Heart right ventricle (tissue), 16 donors: ENCODE measurements at places on chromosomes 12 and 14.

DNA sequence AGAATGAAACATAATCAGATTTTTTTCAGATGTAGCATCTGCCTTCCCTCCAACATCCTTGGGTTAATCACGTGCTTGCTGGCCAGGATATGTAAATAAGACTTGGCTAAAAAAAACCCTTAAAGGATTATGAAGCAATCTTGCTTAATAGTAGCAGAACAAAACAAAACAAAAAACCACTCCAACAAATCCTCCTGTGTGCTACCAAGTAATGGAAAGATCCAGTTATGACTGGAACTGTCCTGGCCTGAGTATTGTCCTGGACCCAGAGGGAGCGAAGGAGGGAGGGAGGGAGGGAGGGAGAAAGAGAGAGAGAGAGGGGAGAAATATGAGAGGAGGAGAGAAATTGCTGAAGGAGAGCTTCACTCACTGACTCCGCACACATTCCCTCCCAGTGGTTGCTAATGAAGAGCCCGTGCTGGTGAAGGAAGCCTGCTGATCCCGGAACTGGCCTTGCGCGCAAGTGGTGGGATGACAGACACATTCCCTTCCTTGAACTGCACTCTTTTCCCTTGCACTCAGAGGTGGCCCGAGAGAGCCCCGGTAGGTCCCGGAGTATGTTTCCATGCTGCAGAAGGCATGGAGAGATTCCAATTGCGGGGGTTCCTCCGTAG lies 57.2 kb downstream of the HMGA2 start:
- no peak for DNase-seq

- peak; percentile 55 for DNase-seq
Measured at GRCh38 chr14:22099942-22100763, 426.5 kb upstream of the OR4E1 start.

DNA sequence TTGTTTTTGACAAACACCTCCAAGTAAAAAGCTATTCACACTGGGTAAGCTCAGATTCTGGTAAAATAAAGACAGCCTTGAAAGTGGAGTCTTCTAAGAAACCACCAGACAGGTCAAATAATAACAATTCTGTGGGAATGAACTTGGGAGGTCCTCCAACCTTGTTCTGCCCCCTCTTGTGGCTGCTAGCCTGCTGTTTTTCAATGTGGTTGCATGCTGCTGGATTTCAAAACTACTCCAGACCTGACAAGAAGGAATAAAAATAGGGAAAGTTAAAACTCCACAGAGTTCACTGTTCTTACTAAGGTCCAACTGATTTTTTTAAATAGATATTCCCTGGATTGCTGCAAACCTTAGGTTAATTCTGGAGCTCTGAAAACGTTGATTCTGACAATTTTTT lies 32.2 kb upstream of the RIN3 start:
- no peak for DNase-seq

- no peak for DNase-seq
Measured at GRCh38 chr12:45381351-45381750, 165.5 kb downstream of the ANO6 start.

GRCh38 chr12:724194-724855 lies 28.1 kb upstream of the WNK1 start:
- DNase-seq: no peak

GRCh38 chr14:94343238-94344005 lies 20.3 kb upstream of the SERPINA6 start:
- DNase-seq: no peak

GRCh38 chr14:90697132-90697531 lies 119.1 kb downstream of the TTC7B start:
- no peak for DNase-seq

DNA sequence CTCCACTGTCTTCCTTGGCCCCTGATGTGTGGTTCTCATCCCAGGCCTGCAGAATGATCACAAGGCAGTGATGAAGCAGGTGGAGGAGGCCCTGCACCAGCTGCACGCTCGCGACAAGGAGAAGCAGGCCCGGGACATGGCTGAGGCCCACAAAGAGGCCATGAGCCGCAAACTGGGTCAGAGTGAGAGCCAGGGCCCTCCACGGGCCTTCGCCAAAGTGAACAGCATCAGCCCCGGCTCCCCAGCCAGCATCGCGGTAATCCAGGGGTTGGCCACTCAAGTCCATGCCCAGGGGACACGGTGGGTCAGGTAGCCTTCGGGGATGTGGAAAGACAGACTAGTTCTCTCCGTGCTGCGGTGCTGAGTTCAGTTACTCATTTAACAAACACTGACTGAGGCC lies 11.0 kb downstream of the PSMD9 start:
- DNase-seq: no peak

GRCh38 chr12:113097716-113098440 lies 37.7 kb downstream of the RASAL1 start:
- DNase-seq: peak; percentile 50

DNA sequence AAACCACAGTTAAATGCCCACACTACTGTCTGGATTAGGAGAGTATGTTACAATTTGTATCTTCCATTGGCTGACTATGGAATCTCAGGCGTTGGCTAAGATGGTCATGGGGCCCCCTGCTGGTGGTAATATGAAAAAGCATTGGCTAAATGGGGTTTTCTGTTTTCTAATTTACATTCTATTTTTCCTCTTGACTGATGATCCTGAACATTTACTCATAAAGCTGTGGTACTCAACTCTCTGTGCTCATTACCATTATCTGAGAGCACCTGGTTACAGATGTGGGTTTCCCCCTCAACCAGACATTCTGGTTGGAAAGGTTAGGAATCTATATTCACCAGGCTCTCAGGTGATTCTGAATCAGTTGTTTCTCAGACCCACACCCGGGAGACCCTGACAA lies 64.8 kb downstream of the WSCD2 start:
- DNase-seq: peak; percentile 8

- DNase-seq: no peak
Measured at GRCh38 chr12:68359674-68360073, 27.5 kb upstream of the MDM1 start.

GRCh38 chr12:5232826-5233500 lies 189.3 kb downstream of the KCNA5 start:
- DNase-seq: no peak

DNA sequence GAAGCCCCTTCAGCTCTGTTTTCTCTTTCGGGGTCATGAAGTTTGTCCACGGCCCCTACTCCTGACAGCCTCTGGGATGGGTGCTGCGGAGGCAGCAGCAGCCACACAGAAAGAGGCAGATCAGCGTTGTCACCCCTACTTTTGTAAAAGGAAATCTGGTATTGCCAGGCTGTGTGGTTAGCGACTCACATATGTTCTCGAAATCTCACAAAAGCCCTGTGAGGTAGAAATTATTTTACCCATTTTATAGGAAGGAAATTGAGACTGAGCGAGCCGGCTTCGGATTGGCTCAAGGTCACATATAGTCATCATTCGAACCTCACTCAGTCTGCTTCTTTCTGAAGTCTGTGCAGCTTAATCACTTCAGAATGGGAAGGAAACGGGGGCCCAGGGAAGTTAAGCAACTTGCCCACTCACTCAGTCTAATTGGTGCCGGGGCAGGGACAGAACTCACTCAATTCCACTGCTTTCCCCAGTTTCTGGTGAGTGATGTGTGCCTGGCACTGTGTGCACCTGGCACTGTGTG lies 1.1 kb upstream of the CKAP4 start:
- DNase-seq: peak; percentile 16

GRCh38 chr12:89575374-89575773 lies 49.5 kb upstream of the POC1B start:
- no peak for DNase-seq

- DNase-seq: no peak
Measured at GRCh38 chr12:93153321-93153720, 224.2 kb upstream of the EEA1 start.

- DNase-seq: no peak
Measured at GRCh38 chr12:17652436-17652835, 437.6 kb downstream of the RERGL start.

DNA sequence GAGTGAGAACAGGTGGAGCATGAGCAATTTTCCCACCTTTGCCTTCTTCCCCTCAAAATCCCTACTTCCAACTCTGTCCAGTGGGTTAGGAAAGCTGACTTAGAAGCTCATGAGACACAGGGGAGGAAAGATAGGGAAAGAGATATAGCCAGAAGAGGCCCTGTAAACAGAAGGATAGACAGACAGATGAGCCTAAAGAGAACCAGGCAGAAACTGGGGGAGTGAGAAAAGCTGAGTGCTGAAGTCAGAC lies 5.0 kb downstream of the AJUBA start:
- no peak for DNase-seq

- DNase-seq: no peak
Measured at GRCh38 chr14:59161561-59162175, 26.8 kb upstream of the DAAM1 start.

- no peak for DNase-seq
Measured at GRCh38 chr12:32765906-32766305, 10.2 kb upstream of the YARS2 start.

DNA sequence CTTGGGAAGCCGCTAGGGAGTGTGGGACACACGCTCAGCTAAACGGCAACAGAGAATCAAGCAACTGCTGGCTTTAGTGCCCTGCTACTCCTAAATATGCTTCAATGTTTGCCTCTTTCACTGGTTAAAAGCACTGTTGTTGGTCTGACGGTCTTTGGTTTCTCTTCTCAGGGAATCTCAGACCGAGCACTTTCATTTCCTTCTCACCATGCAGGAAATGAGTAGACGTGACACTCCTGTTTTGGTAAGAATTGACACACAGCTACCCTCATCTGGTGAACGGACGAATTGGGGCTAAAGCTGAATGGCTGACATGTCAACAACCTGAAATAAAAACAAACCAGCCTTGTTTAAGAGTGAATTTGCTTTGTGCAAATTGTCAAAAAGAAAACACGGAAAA lies 57.5 kb upstream of the PIWIL1 start:
- no peak for DNase-seq

DNA sequence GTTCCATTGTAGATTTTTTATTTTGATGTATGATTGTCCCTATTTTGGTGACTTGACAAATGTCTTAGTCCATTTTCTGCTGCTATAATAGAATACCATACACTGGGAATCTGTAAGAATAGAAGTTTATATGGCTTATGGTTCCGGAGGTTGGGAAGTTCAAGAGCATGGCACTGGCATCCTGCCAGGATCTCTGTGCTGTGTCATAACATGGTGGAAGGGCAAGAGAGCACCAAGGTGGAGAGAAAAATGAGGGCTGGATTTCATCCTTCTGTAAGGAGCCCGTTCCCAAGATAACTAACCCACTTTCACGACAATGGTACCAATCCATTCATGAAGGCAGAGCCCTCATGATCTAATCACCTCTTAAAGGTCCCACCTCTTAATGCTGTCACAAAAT lies 176.7 kb downstream of the TMEM132D start:
- no peak for DNase-seq

GRCh38 chr12:79069009-79069408 lies 204.4 kb downstream of the SYT1 start:
- no peak for DNase-seq

DNA sequence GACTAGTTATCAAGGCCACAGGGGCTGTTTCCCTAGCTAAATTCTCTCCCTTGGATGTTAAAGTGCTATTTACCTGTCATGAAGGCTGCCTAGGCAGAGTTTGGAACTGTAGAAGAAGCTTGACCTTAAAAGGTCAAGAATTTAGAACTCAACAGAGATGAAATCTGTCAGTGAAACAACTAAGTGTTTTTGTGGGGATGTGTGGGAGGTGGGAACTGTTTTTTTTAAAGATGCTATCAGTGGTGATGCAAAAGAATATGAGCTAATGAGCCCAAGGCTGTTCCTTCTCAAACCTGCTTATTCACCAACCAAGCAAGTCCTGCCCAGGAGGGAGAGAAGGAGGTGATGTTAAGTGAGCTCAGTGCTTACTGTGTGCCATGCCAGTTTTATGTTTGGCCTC lies 40.8 kb upstream of the POC1B start:
- no peak for DNase-seq

DNA sequence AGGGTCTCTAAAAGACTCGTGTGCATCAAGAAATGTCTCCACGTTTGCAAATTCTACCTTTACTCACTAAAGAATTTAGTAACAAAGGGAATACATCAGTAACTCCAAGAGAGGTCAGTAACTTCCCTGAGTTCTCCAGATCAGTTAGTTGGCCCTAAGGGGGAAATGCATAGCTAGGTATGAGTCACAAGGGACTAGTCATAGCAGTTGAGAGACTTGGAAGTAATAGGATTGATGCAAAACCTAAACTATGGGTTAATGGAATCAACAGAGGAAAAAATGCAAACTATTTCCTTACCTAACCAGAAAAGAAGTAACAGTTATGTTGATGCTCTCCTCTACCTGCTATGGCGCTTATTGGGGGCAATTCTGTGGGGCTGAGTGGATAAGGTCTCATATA lies 148.8 kb upstream of the GARIN6 start:
- no peak for DNase-seq

DNA sequence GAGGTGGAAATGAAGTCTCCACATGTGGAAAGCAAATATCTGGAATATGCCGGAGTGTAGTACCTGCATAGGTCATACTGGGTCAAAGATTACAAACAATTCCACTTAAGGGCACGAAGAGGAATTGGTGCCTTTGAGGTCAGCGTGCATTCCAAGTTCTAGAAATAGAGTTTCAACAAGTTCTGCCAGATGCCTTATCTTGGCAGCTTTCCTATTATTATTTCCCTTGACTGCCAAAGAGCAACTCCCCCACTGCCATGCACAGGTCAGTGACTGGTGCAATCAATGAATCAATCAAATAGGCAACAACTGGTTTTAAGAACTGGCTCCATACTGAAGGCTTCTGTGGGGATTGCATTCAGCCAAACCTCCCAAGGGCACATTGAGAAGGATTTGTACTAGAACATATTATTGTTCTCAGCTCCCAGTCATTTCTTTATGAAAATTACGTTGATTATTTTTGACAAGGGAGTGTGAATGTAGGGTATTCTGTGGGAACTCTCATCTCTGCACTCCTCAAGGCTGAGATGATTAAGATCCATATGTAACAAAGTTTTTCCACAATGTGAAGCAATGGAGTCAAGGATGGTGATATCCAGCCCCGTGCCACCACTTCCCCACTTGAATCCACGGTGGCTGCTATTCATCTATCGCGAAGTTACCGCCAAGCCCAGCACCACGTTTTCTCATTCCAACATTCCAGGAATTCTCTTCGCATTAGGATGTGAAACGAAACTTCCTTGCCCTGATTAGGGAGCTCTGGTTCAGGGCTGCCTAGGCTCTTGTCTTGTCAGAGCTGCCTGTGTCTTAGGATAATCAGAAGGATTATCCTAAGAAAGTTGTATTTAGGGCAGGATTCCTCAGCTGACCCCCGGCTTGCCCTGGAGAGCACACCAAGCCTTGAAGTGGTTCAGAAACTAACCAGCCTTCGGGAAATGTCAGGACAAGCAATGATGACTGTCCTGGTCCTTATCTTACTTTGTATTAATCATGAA lies 115.1 kb upstream of the PCED1B start:
- no peak for DNase-seq

DNA sequence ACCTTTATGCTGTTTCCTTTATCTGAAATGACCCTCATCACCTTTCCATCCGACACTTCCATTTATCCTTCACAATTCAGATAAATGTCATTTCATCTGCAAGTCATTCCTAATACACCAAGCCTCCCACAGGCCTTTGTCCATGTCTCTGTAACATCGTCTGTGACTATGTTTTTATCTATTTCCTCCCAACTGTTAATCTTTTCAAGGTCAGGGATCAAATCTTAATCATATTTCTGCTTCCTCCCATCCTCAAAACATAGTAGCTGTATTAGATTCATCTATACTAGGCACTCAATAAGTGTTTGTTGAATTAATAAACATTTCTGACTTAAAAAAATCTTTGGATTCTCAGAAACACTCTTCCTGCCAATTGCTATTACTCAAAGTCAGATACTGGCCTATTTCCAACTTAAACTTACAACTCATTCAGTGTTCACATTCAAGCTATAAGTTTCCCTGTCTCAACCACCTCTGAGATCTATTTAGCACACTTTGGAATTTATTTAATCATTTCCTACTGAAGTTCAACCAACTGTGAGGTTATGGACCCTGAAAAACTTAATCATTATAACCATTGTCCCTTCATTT lies 100.2 kb upstream of the ALX1 start:
- DNase-seq: no peak
